ENCODE measurements at places on chromosomes 6 and 20. TPM values are rescaled to one million over a fixed set of nuclear protein-coding genes. Genes with fewer than 3 reads are reported as not detected.
A peak's percentile ranks its signal among the peaks of the same experiment; 100 is the strongest.

- no peaks in the 10 kb centered on the region for H3K27me3 ChIP-seq
- peak overlapping the region; percentile 54 for H3K4me3 ChIP-seq
- H3K27ac ChIP-seq, result no peak overlapping the region
- DNase-seq, result no peak
- no peaks in the 10 kb centered on the region for H3K4me1 ChIP-seq
Observed at GRCh38 chr6:8939615-8940014, 504.3 kb upstream of the SLC35B3 start.

DNA sequence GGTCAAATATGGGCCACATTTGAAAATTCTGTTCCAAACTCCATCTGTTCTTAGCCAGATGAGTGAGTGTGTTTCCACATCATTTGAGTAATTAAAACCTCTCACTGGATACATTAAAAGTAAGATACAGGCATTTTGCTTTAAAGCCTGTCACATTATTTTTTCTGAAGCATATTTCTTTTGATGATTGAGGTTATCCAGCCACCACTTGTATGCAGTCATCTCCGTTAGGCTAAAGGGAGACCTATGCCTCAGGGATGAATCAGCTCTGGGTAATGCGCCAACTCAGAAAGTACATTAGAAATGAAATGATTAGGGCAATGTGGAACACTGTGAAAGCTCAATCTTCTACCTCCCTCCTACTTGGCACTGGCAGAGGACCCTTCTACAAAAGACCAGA, 90.7 kb downstream of the SNAP25 start:
- H3K36me3 ChIP-seq, result no peaks in the 10 kb centered on the region
- peaks cover 5% of the 10 kb centered on the region for H3K4me1 ChIP-seq
- no peak overlapping the region for H3K27ac ChIP-seq
- no peaks in the 10 kb centered on the region for H3K27me3 ChIP-seq
- no peak overlapping the region for H3K4me3 ChIP-seq

DNA sequence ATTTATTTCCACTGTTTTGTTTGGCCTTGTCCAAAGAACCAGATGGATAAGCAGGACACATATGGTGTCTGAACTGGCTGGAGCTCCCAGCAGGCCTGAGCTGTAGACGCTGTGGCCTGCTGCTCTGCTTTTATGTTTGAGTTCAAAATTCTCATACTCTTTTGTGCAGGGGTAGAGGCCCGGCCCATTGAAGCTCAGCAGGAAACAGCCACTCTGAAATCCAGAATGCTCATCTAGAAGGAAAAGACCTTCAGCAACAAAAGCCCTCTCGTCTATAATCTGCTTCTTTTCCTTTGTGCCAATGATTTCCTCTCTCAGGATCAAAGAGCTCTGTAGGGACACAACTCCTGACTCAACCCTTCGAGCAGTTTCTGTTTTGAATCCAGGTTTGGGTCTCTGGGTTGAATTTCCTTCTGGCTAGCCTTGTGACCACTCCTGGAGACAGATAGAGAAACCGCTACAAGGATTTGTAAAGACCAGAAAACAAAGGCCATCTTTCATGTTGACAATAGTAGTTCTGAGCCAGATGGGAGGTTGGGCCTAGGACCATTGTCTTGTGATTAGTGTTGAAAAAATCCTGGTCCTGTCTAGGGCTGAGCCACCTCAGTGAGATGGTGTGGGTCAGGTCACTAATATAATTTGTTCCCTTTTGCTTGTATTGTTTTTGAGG, 446.7 kb downstream of the BCKDHB start:
- H3K36me3 ChIP-seq, result no peaks in the 10 kb centered on the region
- H3K27me3 ChIP-seq, result no peaks in the 10 kb centered on the region
- no peaks in the 10 kb centered on the region for H3K4me1 ChIP-seq
- peak overlapping the region; percentile 88 for H3K27ac ChIP-seq
- H3K4me3 ChIP-seq, result no peak overlapping the region
- DNase-seq, result no peak

- H3K36me3 ChIP-seq, result no peaks in the 10 kb centered on the region
- H3K27ac ChIP-seq, result no peak overlapping the region
- DNase-seq, result no peak
- H3K27me3 ChIP-seq, result no peaks in the 10 kb centered on the region
Observed at GRCh38 chr20:17704589-17705317, 5.0 kb downstream of the BANF2 start.

GRCh38 chr20:15609921-15610320, 963.3 kb downstream of the KIF16B start:
- no peak for DNase-seq
- peaks cover 12% of the 10 kb centered on the region for H3K4me1 ChIP-seq
- H3K36me3 ChIP-seq, result no peaks in the 10 kb centered on the region
- no peak overlapping the region for H3K4me3 ChIP-seq
- H3K27me3 ChIP-seq, result no peaks in the 10 kb centered on the region
- no peak overlapping the region for H3K27ac ChIP-seq

DNA sequence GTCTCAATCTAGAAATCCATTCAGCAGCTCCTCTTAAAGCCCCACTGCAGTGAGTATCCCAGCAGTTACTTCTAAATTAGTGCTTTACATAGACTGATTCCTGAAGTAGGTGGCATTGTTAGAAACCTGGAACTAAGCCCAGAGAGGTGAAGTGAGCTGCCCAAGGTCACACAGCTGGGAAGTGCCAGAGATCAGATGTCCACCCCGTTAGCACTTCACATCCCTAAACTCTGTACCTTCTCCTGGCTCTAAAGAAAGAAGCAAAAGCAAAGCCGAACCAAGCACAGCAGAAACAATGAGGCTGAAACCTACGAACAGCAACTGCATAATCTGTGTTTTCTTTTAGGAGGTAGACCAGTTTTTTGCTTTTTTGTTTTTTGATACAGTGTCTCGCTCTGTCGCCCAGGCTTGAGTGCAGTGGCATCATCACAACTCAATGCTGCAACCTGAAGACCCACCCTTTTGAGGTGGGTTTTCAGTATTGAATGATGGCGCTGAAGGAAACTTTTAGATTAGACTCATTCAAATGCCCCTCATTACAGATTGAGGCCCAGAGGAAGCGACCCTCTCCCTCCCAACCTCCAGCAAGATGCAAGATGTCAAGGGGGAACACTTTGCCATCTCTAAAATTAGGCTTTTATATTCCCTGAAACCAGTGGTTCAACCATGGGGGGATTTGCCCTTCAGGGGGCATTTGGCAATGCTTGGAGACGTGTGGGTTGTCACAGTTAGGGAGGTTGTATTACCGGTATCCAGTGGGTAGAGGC, 3.2 kb upstream of the ZMYND8 start:
- peak overlapping the region; percentile 99 for H3K27ac ChIP-seq
- no peaks in the 10 kb centered on the region for H3K27me3 ChIP-seq
- H3K4me1 ChIP-seq, result peaks cover 42% of the 10 kb centered on the region
- no peak overlapping the region for H3K4me3 ChIP-seq

DNA sequence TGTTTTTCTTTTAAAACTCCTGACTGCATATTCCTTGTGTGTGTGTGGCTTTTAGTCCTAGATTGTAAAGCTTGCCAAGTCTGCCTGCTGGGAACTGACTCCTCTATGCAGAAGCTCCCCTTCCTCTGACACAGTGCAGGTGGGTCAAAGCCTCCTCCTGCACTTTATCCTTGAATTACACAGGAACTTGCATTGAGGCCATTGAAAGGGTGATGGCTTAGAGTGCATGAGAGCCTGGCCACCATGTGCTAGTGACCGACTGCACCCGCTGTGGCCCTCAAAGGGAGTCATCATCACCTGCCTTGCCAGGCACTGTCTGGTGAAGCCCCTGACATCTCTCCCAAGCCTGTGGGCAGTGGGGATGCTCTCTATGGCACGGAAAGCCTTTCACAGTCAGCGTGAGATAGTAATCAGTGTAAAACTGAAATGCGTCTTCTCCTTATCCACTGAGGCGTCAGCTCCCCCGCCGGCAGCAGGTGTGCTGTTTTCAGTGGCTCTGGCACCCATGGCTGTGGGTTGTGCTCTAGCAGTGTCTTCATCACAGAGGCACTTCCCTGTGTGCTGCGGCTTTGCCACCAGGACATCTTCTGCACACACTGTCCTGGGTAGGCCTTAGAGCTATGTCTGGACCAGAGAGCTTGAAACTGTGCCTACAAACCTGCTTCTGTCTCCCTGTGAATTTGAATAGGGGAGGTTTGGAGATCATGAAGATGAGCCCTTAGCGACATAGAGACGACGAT, 87.9 kb downstream of the THBS2 start:
- no peak overlapping the region for H3K4me3 ChIP-seq
- no peaks in the 10 kb centered on the region for H3K4me1 ChIP-seq
- peak; percentile 13 for DNase-seq
- H3K36me3 ChIP-seq, result no peaks in the 10 kb centered on the region
- no peaks in the 10 kb centered on the region for H3K27me3 ChIP-seq
- no peak overlapping the region for H3K27ac ChIP-seq

DNA sequence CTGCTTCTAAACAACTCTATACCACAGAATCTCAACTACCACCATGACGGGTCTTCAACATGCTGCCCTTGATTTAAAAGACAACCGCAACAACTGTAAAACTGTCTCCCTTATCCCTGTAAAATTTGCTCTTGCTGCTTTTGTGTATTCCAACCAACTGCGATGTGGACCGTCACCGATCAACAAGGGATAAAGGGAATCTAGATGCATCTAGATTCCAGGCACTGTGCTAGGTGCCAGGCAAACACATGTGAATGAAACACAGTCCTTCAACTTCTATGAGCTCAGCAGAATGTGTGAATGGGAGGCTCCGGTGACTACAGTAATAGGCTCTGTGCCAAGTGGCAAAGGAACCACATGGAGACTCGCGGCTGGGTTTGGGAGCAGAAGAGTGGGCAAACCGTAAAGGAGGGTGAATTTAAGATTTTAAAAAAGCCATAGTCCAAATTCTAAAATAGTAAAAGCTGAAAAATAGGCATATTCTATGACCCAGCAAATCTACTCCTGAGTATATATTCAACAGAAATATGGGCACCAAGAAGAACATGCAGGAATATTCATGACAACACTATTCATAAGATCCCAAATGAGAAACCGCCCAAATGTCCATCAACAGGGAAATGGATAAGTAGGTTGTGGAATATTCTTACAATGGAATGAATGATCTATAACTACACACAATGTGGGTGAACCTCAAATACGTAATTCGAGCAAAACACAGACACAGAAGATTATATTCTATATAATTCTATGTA, 3.7 kb upstream of the PRND start:
- no peaks in the 10 kb centered on the region for H3K27me3 ChIP-seq
- H3K36me3 ChIP-seq, result no peaks in the 10 kb centered on the region
- H3K4me3 ChIP-seq, result no peak overlapping the region
- H3K27ac ChIP-seq, result no peak overlapping the region
- H3K4me1 ChIP-seq, result peaks cover 11% of the 10 kb centered on the region

GRCh38 chr6:56222499-56222898, 24.9 kb downstream of the COL21A1 start:
- H3K36me3 ChIP-seq, result no peaks in the 10 kb centered on the region
- H3K27ac ChIP-seq, result no peak overlapping the region
- H3K27me3 ChIP-seq, result no peaks in the 10 kb centered on the region

Gene RIMS4
- 4.3 TPM for total RNA-seq

Gene PKIB
- total RNA-seq, result 56.1 TPM

Gene CLIC5
- not detected for total RNA-seq

Gene ZNF334
- 31.8 TPM for total RNA-seq

Gene PSORS1C2
- not detected for total RNA-seq

Data from endodermal cell (in vitro differentiated cells).